Progenitor cell of endocrine pancreas (in vitro differentiated cells): ENCODE measurements at places on chromosomes 6 and 20. TPM values are rescaled to one million over a fixed set of nuclear protein-coding genes. Genes with fewer than 3 reads are reported as not detected.

DNA sequence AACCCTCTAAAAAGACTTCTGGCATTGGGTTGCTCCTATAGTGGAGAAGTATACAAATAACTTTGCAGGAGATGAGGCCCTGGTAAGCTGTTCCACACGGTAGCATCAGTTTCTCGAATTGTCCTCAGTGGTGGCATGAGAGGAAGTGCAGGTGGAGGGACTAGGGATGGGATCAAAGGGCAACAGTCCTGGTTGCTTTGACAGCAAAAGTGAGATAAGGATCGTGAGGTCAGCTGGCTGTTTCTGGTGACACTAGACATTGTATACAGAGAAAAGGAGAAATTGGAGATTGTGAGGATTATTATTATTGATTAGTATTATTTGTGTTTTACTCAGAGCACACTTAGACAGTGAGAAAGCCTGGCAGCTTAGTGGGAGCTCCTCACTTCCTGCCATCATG lies 61.3 kb upstream of the EXOC2 start:
- H3K36me3 ChIP-seq = no peaks in the 10 kb centered on the region
- no peak overlapping the region for H3K4me3 ChIP-seq

DNA sequence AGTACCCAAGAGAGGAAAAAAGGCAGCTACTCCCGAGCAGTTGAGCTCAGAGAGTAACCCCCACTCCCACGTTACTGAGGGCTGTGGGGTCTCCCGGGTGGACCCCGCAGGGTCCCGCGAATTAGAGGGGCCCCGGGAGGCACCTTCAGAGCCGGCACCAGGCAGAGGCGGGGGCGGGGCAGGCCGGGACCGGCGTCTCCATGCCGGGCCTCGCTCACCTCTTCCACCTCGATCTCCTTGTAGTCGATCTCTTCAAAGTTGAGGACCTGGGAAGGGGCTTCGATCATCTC lies 381 bp downstream of the MAP3K7 start:
- no peaks in the 10 kb centered on the region for H3K36me3 ChIP-seq
- DNase-seq = no peak
- peak overlapping the region; percentile 100 for H3K27ac ChIP-seq
- H3K4me1 ChIP-seq = peaks cover 20% of the 10 kb centered on the region
- H3K4me3 ChIP-seq = peak overlapping the region; percentile 98

GRCh38 chr6:44442236-44442635 lies 54.7 kb downstream of the CDC5L start:
- peaks cover 26% of the 10 kb centered on the region for H3K4me1 ChIP-seq
- no peak overlapping the region for H3K4me3 ChIP-seq
- H3K27ac ChIP-seq = no peak overlapping the region
- peaks cover 42% of the 10 kb centered on the region for H3K36me3 ChIP-seq
- DNase-seq = no peak
- no peaks in the 10 kb centered on the region for H3K27me3 ChIP-seq

DNA sequence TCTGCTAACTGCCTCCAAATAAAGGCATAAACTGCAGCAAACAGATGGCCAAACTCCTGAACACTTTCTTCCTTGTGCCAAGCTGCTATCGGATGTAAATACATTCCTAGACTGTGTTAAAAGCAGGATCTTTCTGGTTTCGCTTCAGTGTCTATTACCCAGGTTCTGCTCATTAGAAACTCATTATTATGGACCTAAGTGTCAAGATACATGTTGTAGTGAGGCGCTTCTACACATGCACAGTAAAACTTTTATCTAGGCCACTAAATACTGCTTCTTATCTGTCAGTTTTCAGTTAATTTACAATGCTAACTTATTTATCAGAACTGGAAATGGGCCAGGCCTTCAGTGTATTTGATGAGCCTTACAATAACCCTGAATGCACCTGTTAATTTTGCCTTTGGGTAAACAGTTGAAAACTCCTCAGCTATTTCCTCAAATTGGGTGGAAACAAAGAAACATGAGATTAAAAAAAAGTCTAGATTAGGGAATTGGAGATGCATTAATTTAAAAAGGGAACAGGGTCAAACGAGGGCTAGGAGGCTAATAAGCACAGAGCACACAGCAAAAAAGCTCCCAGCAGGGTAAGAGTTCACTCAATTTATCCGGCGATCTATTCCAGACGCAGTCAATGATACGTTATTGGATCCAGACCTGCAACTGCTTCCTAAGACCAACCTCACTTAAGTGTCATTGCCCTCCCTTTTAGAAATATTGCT lies 240.6 kb downstream of the FOXC1 start:
- no peak for DNase-seq
- H3K4me1 ChIP-seq = peaks cover 11% of the 10 kb centered on the region
- no peaks in the 10 kb centered on the region for H3K27me3 ChIP-seq
- no peak overlapping the region for H3K27ac ChIP-seq
- no peak overlapping the region for H3K4me3 ChIP-seq

Gene TSPO2
- not detected in 2 replicates for total RNA-seq

Gene VGLL2
- 0.49 TPM in 1 of 2 replicates, not detected in the other for total RNA-seq

Gene LY6G6C
- total RNA-seq = 0.60 and 1.3 TPM in 2 replicates

DNA sequence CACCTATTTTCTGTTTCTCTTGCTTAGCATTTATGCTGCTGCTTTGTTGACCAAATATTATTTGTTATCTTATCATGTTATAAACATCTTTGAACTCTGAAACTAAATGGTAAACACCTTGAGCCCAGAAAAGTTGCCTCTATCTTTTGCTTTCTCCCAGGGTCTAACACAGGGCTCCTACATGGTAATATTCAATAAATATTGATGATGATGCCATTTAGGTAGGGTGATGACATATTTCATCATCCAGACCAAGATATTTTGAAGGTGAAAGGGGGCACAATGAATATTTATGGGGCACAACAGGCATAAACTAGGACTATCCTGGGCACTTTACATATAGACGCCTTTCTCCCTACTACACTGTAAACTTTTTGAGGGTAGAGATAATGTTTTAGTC lies 11.6 kb upstream of the ENPP4 start:
- H3K4me1 ChIP-seq = peaks cover under 1% of the 10 kb centered on the region
- no peaks in the 10 kb centered on the region for H3K27me3 ChIP-seq
- H3K36me3 ChIP-seq = peaks cover 13% of the 10 kb centered on the region
- DNase-seq = no peak
- H3K27ac ChIP-seq = no peak overlapping the region
- H3K4me3 ChIP-seq = no peak overlapping the region

GRCh38 chr6:114181664-114182063 lies 161.2 kb downstream of the HS3ST5 start:
- no peak overlapping the region for H3K4me3 ChIP-seq
- no peaks in the 10 kb centered on the region for H3K36me3 ChIP-seq
- H3K27me3 ChIP-seq = no peaks in the 10 kb centered on the region
- peaks cover 3% of the 10 kb centered on the region for H3K4me1 ChIP-seq
- no peak for DNase-seq

DNA sequence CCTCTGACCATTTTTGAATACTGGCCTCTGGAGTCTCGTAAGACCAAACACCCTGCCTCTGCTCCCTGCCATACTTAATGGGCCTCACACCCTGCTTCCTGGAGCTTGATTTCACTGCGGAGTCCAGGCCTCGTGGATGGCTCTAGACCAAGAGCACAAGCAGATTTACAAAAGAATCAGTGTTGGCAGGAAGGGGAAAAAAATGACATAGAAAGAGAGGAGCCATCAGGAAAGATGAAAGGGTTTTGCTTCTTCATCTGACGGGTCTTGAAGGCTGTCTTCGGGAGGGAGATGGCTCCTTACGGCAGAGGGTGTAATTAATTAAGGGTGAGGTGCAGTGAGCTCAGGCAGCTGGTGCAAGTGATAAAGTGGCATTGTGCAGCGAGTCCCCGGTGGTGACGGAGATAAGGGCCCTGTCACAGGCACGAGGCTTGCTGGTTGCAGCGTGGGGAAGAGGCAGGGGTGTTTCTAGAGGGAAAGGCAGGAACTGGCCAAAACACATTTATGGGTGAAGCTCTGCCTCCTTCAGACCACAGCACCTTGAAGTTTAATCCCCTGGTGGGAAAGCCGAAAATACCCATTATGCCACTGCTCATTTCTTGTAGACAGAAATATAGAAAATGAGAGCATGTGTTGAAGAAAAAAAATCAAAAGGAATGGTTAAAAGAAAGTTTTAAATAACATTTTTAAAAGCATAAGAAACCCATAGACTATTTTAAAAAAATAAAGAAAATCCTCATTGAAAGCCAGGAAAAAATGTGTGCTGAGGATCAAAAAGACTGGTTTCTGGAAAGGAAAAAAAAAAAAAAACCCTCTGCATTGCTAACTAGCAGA lies 128.6 kb upstream of the LRFN2 start:
- H3K27me3 ChIP-seq = peaks cover 40% of the 10 kb centered on the region
- H3K4me1 ChIP-seq = peaks cover 45% of the 10 kb centered on the region
- peak overlapping the region; percentile 48 for H3K27ac ChIP-seq
- no peaks in the 10 kb centered on the region for H3K36me3 ChIP-seq
- no peak overlapping the region for H3K4me3 ChIP-seq

DNA sequence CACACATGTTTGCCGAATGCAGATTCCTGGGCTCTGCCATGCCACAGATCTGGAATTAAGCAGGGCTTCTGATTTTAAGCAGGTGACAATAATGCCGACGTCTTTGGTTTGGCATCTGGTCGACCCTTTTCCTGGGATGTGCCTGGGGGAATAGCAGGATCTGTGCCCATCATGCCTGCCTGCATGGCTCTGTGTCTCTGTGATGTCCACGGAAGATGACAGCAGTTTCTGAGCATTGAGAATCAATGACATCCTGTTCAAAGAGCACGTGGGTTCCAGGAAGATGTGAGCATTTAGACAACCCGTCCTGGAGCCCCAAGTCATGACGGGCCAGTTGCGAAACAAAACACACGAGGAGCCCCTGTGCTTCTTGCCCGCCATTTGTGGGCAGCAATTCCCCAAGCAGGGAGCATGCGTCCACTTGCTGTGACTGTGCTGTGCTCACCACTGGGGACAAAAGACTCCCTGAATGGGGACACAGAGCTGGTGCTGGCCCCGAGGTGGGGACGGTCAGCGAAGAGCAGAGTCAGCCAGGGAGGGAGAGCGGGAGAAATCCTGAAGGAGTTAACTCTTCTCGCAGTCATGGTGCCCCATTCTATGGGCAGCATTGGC lies 110.1 kb downstream of the ERMARD start:
- H3K4me3 ChIP-seq = no peak overlapping the region
- H3K4me1 ChIP-seq = peaks cover 14% of the 10 kb centered on the region
- H3K36me3 ChIP-seq = peaks cover 3% of the 10 kb centered on the region
- no peak overlapping the region for H3K27ac ChIP-seq
- H3K27me3 ChIP-seq = peaks cover 8% of the 10 kb centered on the region

DNA sequence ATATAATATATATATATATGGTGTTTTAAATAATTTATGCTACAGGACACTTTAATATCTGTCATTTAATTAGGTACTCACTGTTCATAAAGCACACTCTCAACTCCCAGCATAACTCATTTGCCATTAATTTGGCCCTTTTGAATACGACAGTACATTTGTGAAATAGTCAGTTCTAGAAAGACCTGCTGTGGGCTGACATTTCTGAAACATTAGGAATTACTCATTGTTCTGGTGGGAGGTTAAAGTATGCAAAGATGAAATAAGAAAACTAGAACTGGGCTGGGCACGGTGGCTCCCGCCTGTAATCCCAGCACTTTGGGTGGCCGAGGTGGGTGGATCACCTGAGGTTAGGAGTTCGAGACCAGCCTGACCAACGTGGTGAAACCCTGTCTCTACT lies 497.5 kb downstream of the UTRN start:
- H3K4me1 ChIP-seq = no peaks in the 10 kb centered on the region
- peaks cover 11% of the 10 kb centered on the region for H3K36me3 ChIP-seq
- DNase-seq = no peak
- H3K4me3 ChIP-seq = no peak overlapping the region

DNA sequence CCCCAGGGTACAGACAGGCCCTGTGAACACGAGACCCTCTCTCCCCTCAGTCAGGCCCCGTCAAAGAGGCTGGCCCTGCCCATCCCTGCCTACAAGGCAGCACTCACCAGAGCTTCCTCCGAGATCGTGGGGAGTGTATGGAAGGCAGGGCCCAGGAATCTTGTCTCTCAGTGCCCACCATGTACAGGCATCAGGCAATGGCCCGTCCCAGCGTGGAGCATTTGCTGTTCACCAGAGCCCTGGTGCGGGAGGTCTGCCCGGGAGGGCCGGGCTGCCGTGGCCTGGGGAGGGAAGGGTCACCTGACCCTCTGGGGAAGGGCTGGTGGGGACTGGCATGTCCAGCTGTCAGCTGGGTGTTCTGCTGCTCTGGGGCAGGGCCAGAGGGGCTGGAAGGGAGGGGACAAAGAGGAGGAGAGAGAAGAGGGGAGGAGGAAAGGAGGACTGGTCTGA lies at the start of gene IP6K3:
IP6K3 (minus strand) TSS at position 255 of the 450 bp plus-strand sequence. CDS start 11,429 bp downstream, outside the sequence.
- peak within 1 kb of the TSS; percentile 46 for H3K27ac ChIP-seq
- no peaks in the 10 kb centered on the region for H3K36me3 ChIP-seq
- no peak within 1 kb of the TSS for H3K4me3 ChIP-seq
- H3K4me1 ChIP-seq = peaks cover 16% of the 10 kb centered on the region

GRCh38 chr6:31822036-31822821 lies 5.3 kb upstream of the HSPA1B start:
- peak overlapping the region; percentile 87 for H3K4me3 ChIP-seq
- no peak for DNase-seq
- peaks cover 43% of the 10 kb centered on the region for H3K4me1 ChIP-seq
